ENCODE measurements at places on chromosomes 4 and X.
A peak's percentile ranks its signal among the peaks of the same experiment; 100 is the strongest.

- DNase-seq, result no peak
Measured at GRCh38 chr4:107392951-107393350, 327.1 kb downstream of the PAPSS1 start.

DNA sequence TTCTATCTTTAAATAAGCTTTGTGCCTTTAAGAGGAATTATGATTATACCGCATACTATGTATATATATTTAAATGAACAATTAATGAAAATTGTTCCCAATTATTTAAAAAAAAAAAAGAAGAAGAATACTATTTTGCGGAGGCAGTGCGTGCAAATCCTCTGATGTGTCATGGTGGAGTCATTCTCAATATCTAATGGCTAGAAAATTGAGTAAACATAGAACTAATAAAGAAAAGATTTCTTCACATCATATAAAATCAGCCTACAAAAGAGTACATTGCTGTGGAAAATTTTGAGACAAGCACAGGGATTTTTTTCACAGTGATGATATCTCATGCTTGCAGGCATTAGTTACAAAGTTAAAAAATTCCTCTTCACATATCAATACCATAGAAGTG, 2.6 kb upstream of the EREG start:
- DNase-seq, result no peak

DNA sequence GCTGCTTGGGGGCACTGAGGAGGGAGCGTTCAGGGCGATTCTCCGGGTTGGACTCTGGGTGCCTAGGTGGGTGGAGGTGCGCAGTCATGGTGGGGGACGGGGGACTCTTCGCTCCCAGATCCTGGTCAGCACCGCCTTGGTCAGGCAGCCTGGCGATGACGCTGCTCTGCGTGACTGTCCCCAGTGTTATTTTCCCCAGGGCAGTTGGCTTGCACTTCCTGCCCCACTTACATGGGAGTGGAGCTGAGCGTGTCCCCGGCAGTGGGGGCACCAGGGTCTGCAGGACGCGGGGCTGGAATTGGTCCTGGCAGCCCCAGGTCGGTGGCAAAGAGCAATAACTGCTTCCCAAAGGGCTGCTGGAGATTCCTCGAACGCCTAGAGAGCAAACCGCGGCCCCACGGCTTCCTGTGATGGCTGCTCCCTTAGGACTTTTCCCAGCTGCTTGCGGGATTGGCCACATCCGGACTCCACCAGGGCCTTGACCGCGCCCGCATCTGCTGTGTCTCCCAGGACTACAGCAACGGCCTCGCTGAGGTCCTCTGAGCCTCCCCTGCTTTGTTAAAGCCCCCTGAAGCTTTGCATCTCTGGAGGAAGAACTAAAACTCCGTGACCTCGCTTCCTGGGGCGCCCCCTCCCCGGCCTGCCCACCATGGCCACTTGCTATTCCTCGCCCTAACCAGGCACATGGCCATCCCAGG, 35.3 kb upstream of the GPR78 start:
- DNase-seq, result peak; percentile 98

DNA sequence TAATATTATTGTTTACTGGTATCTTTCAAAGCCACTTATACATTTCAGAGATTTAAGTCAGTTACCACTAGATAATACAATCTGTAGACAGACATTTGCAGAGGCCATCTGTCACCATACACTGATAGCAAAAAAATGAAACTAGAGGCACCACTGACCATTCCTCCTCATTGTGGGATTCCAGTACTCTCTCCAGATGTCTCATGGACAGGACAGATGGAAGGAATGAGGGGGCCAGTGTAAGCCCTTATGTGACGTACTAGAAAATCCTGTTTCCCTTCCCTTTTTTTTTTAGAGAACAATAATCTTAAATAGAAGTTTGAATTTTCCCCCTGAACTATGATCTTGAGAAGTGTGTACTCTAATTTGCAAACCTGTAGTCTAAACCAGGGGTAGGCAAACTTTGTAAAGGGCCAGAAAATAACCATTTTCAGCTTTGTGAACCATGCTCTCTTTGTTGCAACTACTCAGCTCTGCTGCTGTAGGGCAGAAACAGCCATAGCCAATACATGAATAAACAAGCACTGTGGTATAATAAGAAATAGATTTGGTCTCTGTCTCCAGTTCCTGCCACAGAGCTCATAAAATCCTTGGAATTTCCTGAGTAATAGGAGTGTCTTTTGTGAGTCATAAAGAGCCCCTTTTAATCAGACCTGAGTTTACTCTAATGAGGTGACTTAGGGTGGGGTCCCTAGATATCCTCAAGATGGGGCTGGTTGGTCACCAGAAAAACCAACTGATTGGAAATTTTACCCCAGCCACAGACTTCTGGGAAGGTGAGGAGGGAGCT, 90.4 kb downstream of the MOSPD2 start:
- DNase-seq, result no peak
